ENCODE measurements at places on chromosomes 6 and 20.

DNA sequence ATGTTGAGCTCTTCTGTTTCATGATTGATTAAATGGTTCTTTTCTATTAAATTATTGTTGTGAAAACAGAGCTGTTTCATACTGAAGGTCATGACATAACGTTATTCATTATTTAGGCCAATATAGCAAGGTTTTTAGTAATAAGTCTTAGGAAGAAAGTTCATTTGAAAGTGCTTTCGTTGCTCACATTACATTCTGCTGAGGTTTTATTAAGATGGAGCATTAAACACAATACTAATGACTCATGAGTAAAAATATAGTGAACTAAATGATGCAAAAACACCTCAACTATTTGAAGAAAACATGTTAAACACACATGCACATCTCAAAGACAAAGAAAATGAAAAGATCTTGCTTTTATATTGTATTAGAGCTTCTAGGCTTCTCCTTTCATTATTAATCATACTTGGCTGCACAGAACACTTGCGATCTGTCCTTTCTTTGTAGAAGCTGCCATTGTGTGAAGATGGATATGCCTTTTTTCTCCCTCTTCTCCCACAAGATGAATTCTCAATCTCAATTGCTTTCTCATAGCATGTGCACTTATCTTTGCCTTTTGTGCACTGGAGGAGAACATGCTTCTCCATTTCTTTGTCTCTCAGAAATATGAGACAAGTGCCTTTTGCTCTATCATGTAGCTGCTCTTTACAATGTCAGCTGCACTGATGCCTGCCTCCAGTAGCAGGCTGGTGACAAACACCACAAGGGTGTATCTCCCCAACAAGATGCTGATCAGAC, 312.4 kb downstream of the PHF3 start:
- H3K4me1 ChIP-seq, result no peaks in the 10 kb centered on the region
- no peak for DNase-seq
- no peaks in the 10 kb centered on the region for H3K36me3 ChIP-seq
- no peak overlapping the region for H3K27ac ChIP-seq
- H3K27me3 ChIP-seq, result no peaks in the 10 kb centered on the region

- H3K27me3 ChIP-seq, result no peaks in the 10 kb centered on the region
- no peak overlapping the region for H3K4me3 ChIP-seq
- no peak overlapping the region for H3K27ac ChIP-seq
- DNase-seq, result no peak
Observed at GRCh38 chr6:116456927-116457326, 4.2 kb upstream of the CALHM6 start.

- no peak overlapping the region for H3K4me3 ChIP-seq
- H3K27ac ChIP-seq, result no peak overlapping the region
- peaks cover 20% of the 10 kb centered on the region for H3K4me1 ChIP-seq
- H3K36me3 ChIP-seq, result peaks cover 5% of the 10 kb centered on the region
- DNase-seq, result no peak
- H3K27me3 ChIP-seq, result no peaks in the 10 kb centered on the region
Observed at GRCh38 chr6:147216915-147217314, 12.7 kb downstream of the STXBP5 start.

DNA sequence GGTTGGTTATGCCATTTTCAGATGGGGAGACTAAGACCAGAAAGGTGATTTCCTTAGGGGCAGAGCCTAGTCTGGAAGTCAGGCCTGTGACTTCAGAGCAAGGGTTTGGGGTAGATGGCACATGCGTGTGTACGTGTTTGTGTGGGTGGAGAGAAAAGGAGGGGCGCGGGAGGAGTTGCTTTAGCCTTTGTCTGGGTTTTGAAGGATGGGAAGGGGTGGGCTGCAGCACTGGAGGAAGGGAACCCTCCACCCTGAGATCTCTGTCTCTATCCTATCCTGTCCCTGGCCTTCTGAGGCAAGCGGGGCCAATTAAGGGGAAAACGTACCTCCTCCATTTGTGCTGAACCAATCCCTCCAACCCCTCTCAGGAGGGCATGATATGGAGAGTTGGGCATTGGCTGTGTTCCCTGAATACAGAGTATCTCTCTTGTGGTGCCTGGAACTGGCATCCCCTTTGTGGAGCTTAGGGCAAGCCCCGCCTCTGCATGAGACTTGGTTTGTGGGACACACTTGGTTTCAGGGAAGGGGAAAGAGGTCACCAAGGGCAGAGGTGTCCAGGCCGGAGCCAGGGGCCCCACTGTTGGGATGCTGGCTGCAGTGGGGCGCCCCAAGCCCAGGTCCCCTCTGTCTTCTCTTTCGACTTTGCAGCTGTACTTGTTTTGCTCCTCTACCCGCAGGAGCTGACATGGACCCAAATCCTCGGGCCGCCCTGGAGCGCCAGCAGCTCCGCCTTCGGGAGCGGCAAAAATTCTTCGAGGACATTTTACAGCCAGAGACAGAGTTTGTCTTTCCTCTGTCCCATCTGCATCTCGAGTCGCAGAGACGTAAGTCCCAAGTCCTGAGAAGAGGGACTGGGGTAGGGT, at the start of gene DBNDD2:
Gene DBNDD2, plus strand, starts transcription at position 507 of the 863 bp plus-strand sequence. Its CDS starts 179 bp downstream, at position 686.
- H3K4me1 ChIP-seq, result peaks cover 33% of the 10 kb centered on the region
- H3K4me3 ChIP-seq, result peak within 1 kb of the TSS; percentile 99
- H3K36me3 ChIP-seq, result peaks cover 46% of the 10 kb centered on the region

DNA sequence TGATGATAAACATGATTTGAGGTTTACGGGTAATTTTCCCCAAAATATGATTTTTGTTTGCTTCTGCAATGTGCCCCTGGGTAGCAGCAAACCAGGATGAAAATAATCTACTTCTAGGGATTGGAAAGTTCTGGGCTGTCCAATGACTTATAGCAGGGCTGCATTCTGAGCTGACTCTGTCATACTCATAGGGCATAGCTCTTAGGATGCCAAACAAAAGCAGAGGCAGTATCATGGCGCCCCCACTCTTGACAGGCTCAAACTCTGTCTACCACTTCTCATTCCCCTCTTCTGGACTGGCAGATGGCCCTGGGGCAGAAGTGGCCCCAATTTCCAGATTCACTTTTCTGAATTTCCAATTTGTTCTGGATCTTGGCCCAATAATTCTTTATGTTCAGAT, 10.3 kb downstream of the SERPINB1 start:
- H3K36me3 ChIP-seq, result peaks cover 43% of the 10 kb centered on the region
- H3K4me1 ChIP-seq, result no peaks in the 10 kb centered on the region
- H3K27ac ChIP-seq, result no peak overlapping the region
- no peak for DNase-seq
- H3K4me3 ChIP-seq, result no peak overlapping the region

- H3K36me3 ChIP-seq, result peaks cover 15% of the 10 kb centered on the region
- no peaks in the 10 kb centered on the region for H3K27me3 ChIP-seq
- DNase-seq, result no peak
- H3K27ac ChIP-seq, result no peak overlapping the region
- H3K4me1 ChIP-seq, result peaks cover 15% of the 10 kb centered on the region
Observed at GRCh38 chr6:143840595-143841265, 2.4 kb upstream of the LTV1 start.

DNA sequence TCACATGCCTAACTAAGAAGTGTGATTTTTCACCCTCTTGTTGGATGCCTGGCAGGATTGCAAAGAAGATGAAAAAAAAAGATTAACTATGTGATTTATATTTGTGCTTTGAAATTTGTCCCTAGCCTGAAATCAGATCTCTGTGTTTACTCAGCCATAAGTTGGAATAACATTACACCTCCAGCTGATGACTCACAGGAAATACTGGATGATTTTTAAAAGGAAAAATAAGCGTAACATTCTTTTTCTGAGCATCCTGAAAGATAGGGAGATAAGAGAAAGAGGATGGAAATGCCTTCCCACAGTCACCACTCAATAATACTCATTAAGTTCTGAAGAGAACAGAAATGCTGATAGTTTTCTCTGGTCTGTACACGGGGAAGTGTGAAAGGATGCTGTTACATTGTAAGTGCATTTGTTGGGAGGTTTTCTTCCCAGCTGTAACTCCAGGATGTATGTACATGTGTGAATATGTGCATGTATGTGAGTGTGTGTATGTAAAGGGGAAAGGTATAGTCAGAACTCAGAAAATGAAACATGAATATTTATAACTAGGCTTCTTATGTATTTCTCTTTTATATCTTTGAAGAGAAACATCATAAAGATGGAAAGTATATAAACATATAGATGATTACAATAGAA, 37.4 kb upstream of the RIPPLY2 start:
- H3K4me1 ChIP-seq, result no peaks in the 10 kb centered on the region
- no peak for DNase-seq
- H3K36me3 ChIP-seq, result no peaks in the 10 kb centered on the region
- H3K27ac ChIP-seq, result no peak overlapping the region

DNA sequence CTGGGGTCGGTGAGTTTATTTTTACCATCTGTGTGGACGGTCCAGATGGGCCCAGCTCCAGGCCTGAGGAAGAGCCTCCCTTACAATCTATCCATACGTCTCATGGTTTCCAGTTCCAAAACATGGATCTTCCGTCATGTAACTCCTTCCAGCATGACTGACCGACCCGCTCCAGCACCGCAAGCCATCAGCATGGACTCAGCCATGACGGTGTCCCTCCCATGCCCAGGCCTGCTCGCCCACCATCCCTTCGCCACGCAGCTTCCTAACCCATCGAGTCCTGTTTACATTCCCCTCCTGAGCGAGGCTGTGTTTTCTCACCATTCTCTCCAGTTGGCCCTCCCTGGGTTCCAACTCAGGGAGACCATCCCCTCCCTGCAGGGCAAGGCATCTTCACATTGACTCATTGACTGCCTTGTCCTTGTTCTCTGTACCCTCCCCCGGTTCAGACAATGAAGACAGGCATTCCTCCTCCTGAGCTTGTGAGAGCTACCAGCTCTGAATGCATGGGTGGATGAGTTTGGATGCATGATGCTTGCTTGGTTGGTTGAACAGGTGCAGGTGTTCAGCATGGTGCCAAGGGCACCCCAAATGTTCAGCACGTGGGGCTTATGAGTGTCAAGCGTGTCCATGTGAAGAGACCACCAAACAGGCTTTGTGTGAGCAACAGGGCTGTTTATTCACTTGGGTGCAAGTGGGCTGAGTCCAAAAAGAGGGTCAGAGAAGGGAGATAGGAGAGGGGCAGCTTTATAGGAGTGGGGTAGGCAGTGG, 235.8 kb downstream of the SMOC2 start:
- H3K27ac ChIP-seq, result no peak overlapping the region
- no peak overlapping the region for H3K4me3 ChIP-seq
- DNase-seq, result no peak
- no peaks in the 10 kb centered on the region for H3K36me3 ChIP-seq
- H3K4me1 ChIP-seq, result no peaks in the 10 kb centered on the region

DNA sequence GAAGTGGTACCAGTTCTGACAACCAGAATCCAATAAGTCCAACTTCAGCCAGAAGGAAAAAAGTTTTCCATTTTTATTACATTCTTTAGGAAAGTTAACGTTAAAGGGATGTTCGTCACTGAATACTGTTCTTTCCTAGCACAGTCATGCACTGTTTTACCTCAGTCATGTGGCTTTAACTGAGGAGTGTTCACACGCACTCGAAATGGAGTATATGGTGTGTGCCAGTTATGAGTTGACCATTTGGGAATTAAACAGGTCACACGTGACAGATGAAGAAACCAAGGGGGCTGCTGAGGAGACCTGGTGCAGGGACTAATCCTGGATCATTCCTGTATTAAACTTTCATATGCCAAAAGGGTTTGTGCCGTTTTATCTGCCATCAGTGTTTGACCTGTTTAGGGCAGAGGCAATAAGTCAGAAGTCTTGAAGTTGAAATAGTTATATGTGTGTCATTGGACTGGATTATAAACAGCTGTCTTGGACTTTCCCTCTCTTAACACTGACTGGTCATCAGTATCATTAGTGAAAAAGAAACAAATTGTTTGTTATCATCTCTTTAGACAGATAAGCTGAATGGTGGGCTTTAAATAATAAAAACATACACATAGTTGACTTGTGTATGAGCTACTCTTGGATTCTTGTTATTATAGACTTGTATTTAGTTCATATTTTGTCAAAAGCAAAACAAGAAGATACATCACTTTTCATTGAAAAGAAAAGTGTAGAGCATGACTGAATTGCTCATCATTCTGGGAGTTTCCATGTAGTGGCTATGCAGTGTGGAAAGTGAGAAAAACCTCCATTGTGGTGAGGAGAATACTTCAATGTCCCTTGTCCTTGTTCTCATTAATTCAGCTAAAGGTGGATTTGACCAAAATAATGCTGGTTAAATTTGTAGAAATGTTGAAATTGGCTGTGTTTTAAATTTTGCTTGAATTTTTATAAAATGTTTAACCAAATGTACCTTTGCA, 123.5 kb upstream of the SAMD5 start:
- H3K4me1 ChIP-seq, result no peaks in the 10 kb centered on the region
- peaks cover 43% of the 10 kb centered on the region for H3K36me3 ChIP-seq
- H3K27ac ChIP-seq, result no peak overlapping the region
- no peak for DNase-seq
- no peak overlapping the region for H3K4me3 ChIP-seq
- H3K27me3 ChIP-seq, result no peaks in the 10 kb centered on the region

DNA sequence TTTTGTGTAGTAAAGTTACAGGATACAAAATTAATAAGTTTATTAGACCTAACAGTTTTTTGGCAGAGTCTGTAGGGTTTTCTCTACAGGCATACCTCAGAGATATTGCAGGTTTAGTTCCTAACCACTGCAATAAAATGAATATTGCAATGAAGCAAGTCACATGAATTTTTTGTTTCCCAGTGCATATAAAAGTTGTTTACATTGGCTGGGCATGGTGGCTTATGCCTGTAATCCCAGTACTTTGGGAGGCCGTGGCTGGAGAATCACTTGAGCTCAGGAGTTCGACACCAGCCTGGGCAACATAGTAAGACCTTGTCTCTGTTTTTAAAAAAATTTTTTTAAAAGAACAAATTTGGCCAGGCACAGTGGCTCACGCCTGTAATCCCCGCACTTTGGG, 16.0 kb downstream of the C6orf52 start:
- H3K27me3 ChIP-seq, result no peaks in the 10 kb centered on the region
- DNase-seq, result no peak
- H3K4me1 ChIP-seq, result no peaks in the 10 kb centered on the region
- H3K4me3 ChIP-seq, result no peak overlapping the region
- no peaks in the 10 kb centered on the region for H3K36me3 ChIP-seq
- no peak overlapping the region for H3K27ac ChIP-seq

GRCh38 chr6:42025845-42026243, 24.5 kb upstream of the TAF8 start:
- no peak overlapping the region for H3K4me3 ChIP-seq
- no peak overlapping the region for H3K27ac ChIP-seq
- peaks cover 13% of the 10 kb centered on the region for H3K4me1 ChIP-seq
- DNase-seq, result no peak
- H3K27me3 ChIP-seq, result no peaks in the 10 kb centered on the region

GRCh38 chr6:22327881-22328280, 31.0 kb upstream of the PRL start:
- no peaks in the 10 kb centered on the region for H3K36me3 ChIP-seq
- no peak for DNase-seq
- no peak overlapping the region for H3K4me3 ChIP-seq
- no peaks in the 10 kb centered on the region for H3K27me3 ChIP-seq
- H3K4me1 ChIP-seq, result no peaks in the 10 kb centered on the region
- no peak overlapping the region for H3K27ac ChIP-seq

DNA sequence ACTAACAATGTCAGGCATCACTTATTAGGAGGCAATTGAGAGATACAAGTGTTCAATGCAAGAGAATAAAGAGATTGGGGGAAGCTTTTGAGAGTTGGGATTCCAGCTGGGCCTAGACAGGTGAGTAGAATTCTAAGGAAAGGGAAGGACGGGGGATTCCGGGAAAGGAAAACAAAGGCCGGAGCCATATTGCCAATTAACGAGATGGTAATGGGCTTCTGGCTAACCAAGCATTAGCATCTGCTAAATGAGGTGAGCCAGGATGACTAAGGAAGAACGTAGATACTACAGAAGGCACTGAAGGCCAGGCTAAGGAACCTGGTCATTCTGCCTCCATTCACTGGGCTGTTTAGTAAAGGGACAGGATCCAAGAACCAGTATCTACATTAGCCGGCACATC, 10.5 kb downstream of the FYN start:
- no peak overlapping the region for H3K27ac ChIP-seq
- H3K36me3 ChIP-seq, result no peaks in the 10 kb centered on the region
- no peak overlapping the region for H3K4me3 ChIP-seq
- H3K4me1 ChIP-seq, result no peaks in the 10 kb centered on the region

- no peaks in the 10 kb centered on the region for H3K27me3 ChIP-seq
- H3K4me1 ChIP-seq, result no peaks in the 10 kb centered on the region
Observed at GRCh38 chr20:9551808-9552550, 37.6 kb downstream of the LAMP5 start.
